ENCODE measurements at places on chromosomes 13 and 19.

GRCh38 chr19:16259385-16260159 lies 61.9 kb downstream of the AP1M1 start:
- peak; percentile 57 for DNase-seq

DNA sequence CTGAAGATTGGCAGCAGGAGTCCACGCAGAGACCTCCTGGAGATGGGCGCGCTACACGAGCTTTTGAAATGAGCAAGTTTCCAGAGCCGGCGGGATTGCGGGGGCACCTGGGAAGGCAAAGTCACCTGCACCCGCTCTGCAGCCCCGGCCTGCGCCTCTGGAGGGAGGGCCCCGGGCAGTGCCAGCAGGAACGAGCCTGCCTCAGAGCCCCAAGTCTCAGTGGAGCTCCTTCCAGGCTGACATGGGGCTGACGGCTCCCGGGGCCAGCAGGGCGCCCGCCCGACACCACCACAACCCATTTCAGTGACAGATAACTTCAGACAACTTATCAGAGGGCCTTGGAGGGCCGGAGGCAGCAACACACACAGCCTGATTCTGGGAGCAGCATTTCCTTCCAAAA lies 45.0 kb downstream of the RASA3 start:
- DNase-seq = no peak

GRCh38 chr19:1122021-1122971 lies 18.5 kb downstream of the GPX4 start:
- no peak for DNase-seq

- no peak for DNase-seq
These were observed 32.2 kb upstream of the TPT1 start for GRCh38 chr13:45373162-45373547.

GRCh38 chr19:32691952-32692726 lies 518 bp downstream of the NUDT19 start:
- peak; percentile 86 for DNase-seq

DNA sequence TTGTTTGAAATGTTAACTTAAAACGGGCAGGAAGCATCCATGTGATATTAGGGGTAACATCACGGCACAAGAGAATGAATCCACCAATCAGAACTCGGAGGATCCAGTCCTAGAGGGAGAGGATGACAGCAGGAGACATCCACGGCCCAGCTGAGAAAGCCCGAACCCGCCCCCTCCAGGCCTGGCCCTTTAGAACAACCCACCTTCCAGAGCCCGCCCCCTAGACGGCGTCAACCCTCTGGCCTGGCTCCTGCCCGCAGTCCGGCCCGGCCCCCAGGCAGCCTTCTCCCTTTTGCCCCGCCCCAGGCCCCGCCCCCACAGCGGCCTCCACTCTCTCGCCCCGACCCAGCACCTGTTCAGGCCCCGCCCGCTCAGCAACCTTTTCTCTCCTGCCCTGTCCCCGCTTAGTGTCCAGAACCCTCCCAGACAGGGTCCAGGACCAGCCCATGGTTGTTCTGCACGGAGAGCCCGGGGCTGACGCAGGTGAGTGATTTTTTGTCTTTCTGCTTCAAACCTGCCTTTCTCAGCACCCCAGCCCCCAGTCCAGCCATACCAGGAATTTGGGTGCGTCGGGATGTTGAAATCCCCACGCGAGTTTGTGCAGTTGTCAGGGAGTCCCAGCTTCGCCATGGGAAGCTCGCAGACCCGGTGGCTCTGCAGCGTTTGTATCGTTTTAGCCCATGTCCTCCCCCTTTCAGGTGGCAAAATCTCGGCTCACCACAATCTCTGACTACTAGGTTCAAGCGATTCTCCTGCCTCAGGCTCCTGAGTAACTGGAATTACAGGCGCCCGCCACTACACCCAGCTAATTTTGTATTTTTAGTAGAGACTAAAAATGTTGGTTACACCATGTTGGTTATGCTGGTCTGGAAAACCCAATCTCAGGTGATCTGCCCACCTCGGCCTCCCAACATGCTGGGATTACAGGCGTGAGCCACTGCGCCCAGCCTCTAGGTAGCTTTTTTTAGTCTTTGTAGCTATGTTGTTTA lies 16.1 kb downstream of the ZNF816 start:
- peak; percentile 75 for DNase-seq

- no peak for DNase-seq
These were observed 75.1 kb downstream of the COL4A2 start for GRCh38 chr13:110382229-110382628.

GRCh38 chr19:1133471-1133929 lies 29.7 kb downstream of the GPX4 start:
- peak; percentile 69 for DNase-seq

GRCh38 chr13:73000027-73000674 lies 58.7 kb upstream of the KLF5 start:
- DNase-seq = no peak

- DNase-seq = no peak
These were observed 467.9 kb downstream of the SLITRK1 start for GRCh38 chr13:83414393-83414792.

DNA sequence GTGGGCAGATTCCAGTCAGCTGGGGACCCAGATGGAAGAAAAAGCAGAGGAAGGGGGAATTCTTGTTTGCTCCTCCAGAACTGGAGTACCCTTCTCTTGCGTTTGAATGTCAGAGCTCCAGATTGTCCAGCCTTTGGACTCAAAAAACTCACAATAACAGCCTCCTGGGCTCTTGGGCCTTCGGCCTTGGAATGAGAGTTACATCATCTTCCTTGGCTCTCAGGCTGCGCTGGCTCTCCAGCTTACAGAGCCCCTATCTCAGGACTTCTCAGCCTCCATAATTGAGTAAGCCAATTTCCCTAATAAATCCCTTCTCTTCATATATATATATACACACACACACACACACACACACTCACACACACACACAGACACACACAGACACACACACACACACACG lies 1215.7 kb upstream of the SLC10A2 start:
- peak; percentile 44 for DNase-seq

- no peak for DNase-seq
These were observed 244.3 kb downstream of the SHISA2 start for GRCh38 chr13:25807562-25807961.

GRCh38 chr13:63110466-63110865 lies 1694.8 kb upstream of the PCDH20 start:
- DNase-seq = no peak

DNA sequence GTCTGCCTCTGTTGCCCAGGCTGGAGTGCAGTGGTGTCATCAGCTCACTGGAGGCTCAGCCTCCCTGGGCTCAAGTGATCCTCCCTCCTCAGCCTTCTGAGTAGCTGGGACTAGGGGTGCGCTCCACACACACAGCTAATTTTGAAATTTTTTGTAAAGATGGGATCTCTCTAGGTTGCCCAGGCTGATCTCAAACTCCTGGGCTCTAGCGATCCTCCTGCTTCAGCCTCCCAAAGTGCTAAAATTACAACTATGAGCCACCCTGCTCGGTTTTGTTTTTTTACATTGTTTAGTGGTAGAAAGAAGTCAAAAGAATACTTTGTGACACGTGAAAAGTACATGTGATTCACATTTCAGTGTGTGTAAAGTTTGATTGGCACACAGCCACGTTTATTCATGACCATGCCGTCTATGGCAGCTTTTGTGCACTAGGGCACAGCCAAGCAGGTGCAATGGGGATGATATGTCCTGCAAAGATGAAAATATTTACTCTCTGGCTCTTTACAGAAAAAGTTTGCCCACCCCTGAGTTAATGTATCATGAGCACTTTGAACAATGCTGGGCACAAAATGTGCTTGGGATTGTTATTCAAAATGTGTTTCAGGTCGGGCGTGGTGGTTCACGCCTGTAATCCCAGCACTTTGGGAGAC lies 16.2 kb upstream of the NFIC start:
- DNase-seq = no peak

DNA sequence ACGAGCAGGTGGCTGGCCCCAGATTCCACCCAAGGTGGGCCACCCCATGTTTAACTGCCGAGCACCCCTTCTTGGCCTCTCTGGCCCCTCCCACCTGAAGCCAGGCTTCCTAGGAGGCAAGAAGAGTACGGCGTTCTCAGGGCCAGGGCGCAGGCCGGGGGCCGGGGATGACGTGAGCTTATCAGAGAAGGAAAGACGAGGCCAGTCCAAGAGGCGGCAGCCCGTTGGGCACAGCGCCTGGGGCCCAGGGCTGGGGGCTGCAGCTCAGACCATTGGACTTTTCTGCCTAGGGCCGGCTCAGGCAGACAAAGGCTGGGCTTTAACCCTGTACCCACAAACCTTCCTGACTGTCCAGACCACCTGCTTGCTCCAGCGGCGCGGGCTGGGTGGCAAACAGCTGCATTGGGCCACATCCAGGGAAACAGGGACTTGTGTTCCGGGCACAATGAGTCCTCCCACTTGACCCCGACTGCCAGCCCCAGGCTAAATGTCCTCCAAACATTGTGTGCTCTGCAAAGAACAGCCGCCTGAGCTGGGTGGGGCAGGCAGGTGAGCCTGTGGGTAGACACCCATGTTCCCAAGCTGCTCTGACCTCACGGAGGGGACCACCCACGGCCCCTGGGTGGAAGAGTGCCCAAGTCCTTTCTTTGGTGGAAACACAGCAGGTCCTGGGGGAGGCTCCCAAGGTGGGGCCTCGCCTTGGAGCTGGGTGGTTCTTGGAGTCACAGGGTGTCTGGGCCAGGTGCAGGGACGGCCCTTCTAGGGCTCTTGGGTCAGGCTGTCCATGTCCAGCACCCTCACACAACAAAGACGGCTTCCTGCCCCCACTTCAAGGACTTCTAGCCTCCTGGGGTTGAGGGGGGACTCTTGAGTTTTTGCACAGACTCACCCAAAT lies 21.9 kb downstream of the COMP start:
- DNase-seq = no peak

GRCh38 chr13:63586467-63586866 lies 2170.8 kb upstream of the PCDH20 start:
- no peak for DNase-seq

- DNase-seq = no peak
These were observed 17.4 kb upstream of the ATXN8OS start for GRCh38 chr13:70090036-70090723.

DNA sequence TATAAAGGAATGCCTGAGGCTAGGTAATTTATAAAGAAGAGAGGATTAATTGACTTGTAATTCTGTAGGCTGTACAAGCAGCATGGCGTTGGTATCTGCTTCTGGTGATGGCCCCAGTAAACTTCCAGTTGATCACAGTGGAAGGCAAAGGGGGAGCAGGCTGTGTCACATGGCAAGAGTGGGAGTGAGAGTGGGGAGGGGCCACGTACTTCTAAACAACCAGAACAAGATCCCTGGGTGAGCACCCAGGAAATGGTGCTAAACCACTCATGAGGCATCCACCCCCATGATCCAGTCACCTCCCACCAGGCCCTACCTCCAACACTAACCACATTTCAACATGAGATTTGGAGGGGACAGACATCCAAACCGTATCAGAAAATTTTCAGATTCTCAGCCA lies 3.0 kb upstream of the RNF113B start:
- DNase-seq = no peak

GRCh38 chr13:20121159-20121525 lies 39.7 kb downstream of the GJA3 start:
- DNase-seq = no peak

DNA sequence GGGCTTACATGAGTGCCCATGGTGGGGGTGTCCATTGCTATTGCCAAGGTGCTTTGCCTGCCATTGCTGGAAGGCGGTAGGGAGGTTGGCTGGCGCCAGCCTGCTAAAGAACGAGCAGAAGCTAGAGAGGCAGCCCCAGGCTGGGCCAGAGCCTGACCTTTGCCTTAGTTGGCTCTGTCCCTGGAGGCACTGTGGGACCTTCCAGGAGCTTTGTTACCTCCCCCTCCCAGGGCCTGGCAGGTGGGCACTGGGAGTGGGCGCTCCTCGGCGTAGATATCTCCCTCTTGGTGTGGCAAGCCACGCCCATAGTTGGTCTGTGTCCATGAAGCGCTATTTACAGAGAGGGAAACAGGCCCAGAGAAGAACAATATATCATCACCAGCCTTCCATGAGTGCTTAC lies 2.3 kb upstream of the SLC25A42 start:
- DNase-seq = peak; percentile 71

- DNase-seq = no peak
These were observed 2.2 kb downstream of the TNNT1 start for GRCh38 chr19:55146705-55147273.

GRCh38 chr13:39016787-39017186 lies 21.1 kb downstream of the PROSER1 start:
- no peak for DNase-seq

- no peak for DNase-seq
These were observed 25.0 kb upstream of the PCCA start for GRCh38 chr13:100063906-100064305.

DNA sequence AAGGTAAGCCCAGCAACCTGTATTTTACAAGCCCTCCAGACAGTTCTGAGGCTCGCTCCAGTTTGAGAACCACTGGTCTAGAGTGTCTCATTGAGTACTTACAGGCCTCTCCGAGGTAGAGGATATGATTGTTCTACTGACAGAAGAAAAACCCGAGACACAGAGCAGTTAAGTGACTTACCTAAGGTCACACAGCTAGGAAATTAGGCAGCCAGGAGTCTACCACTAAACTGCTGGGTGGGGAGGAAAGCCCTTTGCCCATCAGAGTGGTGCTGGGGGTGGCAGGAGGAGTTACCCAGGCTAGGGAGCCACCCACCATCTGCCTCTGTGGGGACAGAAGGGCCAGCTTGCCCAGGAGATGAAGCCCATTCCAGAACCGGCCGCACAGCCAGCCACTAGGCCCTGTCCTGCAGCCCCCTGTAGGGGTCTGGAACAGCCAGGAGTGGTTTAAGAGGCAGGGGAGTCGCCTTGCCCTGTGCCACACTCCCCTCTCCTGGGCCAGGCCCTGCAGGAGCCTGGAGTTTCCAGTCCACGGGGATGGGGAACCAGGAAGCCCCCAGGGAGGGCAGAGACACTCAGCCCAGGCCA lies 703 bp downstream of the RASGRP4 start:
- DNase-seq = no peak

- DNase-seq = no peak
These were observed 127.7 kb downstream of the ZIC5 start for GRCh38 chr13:99843872-99844271.

DNA sequence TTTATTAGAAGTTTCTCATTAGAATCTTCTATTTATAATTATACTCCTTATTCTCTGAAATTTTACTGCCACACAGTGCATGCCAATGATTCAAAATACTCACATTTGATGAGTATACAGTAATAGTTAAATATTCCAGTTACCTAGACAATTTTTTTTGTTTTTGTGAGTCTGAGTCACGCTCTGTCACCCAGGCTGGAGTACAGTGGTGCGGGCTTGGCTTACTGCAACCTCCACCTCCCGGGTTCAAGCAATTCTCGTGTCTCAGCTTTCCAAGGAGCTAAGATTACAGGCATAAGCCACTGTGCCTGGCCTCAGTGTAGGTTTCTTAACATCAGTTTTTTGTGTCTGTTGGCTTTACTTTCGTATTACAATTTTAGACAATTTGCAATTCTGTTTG lies 87.1 kb downstream of the ZNF486 start:
- no peak for DNase-seq

GRCh38 chr19:42189133-42189532 lies 28.3 kb downstream of the DEDD2 start:
- DNase-seq = no peak

DNA sequence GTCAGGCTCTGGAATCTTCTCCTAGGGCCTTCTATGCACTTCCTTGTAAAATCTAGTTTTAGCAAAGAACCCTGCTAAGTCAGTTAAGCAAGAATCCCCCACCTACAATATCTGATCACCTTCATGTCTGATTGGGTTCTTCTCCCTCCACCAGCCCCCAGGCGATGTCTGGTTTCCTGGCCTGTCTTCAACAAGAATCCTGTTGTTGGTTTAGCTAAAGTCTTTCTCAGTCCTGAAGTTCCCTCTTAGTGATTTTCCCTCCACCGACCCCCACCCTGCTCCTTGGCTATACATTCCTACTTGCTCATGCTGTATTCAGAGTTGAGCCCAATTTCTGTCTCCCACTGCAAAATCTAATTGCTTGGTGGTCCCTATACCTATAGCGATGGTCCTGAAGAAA lies 35.2 kb upstream of the SLC46A3 start:
- DNase-seq = no peak
